Urinary bladder (tissue), 4 donors: ENCODE measurements at places on chromosomes 2 and 18. TPM values are rescaled to one million over a fixed set of nuclear protein-coding genes. Genes with fewer than 3 reads are reported as not detected.
A peak's percentile ranks its signal among the peaks of the same experiment; 100 is the strongest.

DNA sequence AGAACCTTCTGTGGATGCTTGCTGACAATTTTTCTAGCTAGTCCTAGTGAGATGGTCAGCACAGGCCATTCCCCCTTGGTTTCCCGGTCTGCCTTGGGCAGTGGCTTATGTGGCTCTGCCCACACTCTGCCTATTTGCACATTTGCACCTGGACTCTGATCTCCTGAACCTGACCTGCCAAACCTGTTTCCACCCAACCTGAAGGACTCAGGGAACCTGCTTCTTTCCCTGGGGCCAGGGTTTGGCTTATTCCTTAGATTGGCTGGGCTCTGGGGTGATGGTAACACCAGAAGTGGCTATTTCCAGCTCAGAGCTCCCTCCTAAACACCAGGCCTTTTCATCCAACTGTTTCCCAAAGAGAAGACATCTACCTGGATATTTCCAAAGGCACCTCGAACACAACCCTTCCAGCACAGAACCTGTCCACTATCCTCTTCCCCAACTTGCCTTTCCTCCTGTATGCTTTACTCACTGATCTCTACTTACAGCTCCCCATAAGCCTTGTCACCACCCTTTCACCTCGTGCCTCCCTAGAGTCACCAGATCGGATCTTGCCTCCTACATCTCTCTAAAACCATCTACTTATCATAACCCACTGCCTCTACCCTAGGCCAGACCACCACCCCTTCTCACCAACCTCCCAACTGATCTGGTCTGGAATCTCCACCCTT, 5.8 kb upstream of the MTA3 start:
- no peak for DNase-seq

Gene L3MBTL4
- polyA plus RNA-seq, result 0.98 TPM

DNA sequence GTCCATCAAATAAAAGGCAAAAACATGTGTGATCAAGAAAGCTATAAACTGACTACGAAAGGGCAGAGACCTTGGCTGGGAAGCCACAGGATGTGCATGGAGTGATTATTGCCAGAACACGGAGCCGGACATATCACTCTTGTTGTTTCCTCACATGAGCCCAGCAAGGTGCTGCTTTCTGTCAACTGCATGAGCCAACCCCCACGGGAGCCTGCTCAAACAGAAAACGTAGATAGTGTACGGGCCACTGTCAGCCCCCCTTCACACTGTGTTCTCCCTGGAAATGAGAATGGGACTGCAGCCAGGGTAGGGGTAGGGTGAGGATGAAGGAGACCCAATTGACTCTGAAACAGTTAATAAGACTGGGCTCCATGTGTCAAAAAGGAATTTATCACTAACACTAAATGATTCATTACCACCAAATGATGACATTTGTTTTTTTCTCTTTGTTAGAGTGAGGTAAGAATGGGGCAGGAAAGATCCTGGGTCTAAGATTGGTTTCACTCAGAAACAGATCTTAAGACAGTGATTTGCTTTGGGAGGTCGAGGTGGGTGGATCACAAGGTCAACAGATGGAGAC, 235.8 kb downstream of the MREG start:
- DNase-seq, result no peak

Gene DLX2
- 0.08 TPM for polyA plus RNA-seq

GRCh38 chr2:181785691-181786344, 105.5 kb upstream of the NEUROD1 start:
- no peak for DNase-seq

- no peak for DNase-seq
Measured at GRCh38 chr2:231672617-231673347, 35.5 kb upstream of the PTMA start.

Gene CYP26B1
- polyA plus RNA-seq, result 6.1 TPM

- no peak for DNase-seq
Measured at GRCh38 chr2:46351750-46352138, 54.5 kb downstream of the EPAS1 start.

DNA sequence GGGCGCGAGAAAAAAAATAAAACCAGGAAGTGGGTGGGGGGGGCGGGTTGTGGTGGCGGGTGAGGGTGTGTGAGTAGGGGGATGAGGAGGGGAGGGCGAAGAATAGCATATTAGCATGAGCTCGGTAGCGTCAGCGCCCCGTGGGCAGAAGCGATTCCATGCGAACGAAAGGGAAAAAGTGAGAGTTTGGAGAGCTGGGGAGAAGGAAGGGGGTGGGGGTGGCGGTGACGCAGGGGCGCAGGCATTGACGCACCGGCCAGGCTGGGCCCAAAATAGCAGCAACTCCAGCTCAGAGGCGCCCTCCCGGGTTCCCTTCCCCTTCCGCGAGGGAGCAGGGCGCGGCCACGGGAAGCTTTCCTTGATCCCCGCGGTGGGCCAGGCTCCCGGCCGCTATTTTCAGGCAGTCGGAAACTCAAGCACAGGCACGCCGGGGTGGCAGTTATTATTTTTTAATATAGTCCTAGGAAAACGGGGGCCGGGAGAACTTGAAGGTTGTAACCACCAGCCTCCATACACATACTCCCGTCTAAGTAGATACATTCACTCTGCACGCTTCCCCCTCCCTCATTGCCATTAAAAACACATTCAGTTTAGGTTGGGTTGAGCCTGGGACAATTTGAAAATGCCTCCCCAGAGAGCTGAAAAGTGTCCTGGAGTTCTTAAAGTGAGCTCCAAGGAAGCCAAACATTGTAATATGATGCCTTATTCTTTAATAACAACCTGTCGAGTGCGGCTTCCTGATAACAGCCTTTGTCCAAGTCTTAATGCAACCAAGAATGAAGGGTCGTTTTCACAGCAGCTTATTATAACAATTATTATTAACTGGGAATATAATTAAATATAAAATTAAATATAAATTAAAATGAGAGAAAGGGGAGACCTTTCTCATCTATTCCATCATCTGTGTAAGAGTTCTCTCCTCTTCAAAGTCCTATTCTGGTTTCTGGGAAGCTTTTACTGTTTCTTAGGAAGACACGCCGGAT, 2.3 kb upstream of the NR4A2 start:
- DNase-seq, result no peak

- DNase-seq, result no peak
Measured at GRCh38 chr2:158253170-158253569, 151.5 kb downstream of the UPP2 start.

- no peak for DNase-seq
Measured at GRCh38 chr2:65351948-65352595, 80.3 kb downstream of the SPRED2 start.

DNA sequence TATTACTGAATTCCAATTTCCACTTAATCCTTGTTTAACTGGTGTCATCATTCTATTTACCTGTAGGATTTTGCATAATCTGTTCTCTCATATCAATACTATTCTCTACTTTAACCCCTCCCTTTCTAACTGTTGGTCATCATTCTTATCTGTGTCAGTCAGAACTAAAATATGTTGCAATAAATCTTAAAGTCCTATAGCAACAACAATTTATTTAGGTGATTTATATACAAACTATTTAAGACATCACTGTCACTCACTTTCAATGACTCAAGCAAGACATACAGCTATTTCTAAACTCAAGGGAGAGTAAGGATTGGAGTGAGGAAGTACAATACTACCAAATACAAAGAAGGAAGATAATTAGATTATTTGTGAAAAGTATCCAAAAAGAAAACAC, 740.4 kb downstream of the DSC3 start:
- DNase-seq, result no peak

DNA sequence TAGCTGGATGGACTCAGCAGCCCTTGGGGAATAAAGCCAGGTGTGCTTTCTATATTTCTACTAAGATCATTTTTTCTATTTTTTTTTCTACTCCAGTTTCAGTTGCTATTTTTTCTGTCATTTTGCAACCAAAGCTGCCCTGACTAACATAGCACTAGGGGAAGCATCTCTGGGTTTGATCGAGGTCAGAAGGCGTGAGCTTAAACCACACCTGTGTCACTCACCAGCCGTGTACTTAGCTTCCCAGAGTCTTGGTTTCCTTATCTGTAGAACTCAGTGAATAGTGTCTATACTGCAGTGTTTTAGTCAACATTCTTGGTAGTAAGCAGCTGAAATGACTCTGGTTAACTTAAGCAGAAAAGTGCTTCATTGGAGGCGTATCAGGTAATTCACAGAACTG, 489.6 kb upstream of the SPRED2 start:
- DNase-seq, result no peak

DNA sequence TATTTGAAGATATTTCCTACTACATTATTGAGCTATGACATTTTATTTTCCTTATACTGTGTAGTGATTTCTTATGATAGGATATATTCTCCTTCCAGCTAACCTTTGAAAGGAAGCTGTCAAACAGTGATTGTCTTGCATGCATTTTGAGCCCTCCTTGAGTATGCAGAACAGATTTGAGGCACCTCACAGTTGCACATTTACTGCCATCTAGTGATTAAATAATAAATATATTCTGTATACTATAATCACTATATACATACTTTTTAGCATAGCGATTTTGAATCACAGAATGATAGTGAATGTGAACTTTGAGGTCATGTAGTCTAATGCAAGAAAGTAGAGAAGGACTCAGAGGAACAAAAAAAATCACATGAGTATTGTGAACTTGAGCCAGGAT, 268.4 kb upstream of the CDH19 start:
- DNase-seq, result no peak

DNA sequence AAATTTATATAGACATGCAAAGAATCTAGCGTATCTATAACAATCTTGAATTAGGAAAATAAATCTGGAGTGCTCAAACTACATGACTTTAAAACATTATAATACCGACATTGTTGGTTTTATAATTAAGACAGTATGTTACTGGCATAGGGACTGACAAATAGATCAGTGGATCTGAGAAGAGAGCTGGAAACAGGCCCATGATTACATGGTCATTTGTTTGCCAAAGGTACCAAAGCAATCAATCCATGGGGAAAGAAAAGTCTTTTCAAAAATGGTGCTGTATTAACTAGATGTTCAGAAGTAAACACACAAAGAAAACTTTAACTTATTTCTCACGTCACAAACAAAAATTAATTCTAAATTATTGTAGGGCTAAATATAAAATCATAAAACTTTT, 124.2 kb downstream of the BCL2L11 start:
- DNase-seq, result no peak

Gene ERICH2
- 0.77 TPM for polyA plus RNA-seq

DNA sequence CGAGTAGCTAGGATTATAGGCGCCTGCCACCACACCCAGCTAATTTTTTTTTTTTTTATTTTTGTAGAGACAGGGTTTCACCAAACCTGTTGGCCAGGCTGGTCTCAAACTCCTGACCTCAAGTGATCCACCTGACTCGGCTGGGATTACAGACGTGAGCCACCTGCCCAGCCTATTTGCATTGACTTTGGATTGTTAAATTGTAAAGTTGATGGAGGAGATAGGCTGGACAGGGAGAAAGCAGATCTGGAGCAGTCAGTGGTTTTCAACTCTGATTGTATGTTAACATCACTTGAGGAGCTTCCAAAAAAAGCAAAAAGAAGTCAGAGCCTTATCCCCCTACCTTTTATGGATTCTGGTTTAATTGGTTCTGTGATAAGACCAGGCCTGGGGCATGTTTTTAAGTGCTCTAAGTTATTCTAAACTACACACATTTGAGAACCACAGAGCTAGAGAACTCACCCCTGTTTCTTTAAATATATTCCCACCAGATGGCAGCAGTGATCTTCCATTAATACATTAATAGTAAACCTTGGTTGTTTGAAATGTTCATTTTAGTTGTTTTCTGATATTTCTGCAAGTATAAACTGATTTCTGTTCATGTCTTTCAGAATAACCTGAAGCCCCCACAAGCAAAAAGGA, 7.5 kb downstream of the C2orf49 start:
- no peak for DNase-seq

DNA sequence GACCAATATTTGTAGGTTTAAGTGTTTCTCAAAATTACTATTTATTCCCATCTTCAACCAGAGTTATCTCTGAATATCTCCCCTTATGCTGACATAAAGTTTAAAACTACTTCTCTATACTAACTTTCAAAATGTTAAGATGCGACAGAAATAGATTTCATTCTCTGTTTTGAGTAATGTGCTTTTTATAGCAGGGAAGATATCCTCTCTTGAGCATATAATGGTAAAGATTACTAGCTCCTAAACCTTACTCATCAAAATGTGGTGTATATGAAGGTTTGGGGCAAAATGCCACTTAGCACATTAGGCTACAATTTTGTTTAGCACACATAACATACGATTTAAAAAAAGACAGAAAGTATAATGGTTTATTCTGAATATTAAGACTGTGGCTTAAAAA, 54.4 kb downstream of the CWC22 start:
- DNase-seq, result no peak

DNA sequence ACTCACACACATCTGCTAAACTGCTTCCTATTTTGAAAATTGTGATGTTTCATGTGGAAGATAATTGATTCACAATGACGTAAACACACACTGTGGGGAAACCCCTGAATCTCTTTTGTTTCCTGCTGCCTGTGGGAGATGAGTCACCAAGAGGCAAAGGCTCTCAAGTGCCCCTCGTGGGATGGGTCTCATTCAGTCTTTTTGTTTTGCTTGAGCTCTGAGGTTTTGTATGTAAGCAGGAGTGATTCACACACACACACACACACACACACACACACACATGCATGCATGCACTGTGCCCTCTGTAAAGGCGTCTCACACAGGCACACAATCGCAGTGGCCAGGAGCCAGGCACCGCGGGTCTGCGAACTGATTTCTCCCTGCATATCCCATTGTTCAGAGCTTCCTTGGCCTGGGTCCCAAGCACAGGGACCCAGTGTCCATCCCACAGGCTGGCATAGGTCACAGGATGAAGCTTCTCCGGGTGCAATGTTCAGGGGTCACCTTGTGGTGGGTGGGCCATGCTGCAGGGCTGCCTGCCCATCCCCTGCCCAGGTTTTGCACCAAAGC, 12.1 kb upstream of the ARHGEF4 start:
- peak; percentile 17 for DNase-seq

- DNase-seq, result no peak
Measured at GRCh38 chr2:99643787-99644418, 154.1 kb upstream of the REV1 start.

GRCh38 chr2:179995741-179996515, 11.2 kb downstream of the CWC22 start:
- DNase-seq, result no peak

- DNase-seq, result no peak
Measured at GRCh38 chr18:70228536-70228935, 23.0 kb upstream of the RTTN start.

Gene SERPINB3
- not detected for polyA plus RNA-seq

DNA sequence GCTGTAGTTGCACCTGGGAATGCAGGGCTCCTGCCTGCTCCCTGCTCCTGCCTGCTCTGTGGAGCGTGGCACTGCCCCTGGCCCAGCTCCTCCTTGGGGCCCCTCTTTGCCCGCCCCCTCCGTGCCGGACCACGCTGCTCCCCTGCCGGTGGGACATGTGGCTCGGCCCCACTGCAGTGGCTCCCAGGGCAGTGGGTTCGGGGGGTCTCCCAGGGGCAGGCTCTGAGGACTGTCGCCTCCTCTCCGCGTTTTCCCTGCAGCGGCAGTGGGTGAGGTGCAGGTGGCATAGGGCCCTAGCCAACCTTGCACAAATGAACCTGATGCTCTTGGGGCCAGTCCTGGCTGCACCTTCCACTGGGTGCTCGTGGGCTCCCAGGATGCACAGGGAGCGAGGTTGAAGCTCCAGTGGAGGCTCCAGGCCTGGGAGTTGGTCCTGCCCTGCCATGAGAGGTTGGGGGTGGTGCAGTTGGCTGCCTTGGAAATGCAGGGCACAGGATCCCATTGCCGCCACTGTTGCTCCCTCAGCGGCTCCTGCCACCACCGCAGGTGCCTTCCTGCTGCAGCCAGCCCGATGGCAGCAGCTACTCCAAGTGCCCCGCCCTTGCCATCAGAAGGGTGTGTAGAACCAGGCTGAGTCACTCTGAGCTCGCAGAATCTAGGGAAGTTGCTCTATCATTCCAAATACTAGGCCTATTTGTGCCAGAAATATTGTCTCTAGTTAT, 313.1 kb upstream of the SYT4 start:
- DNase-seq, result no peak
